ENCODE measurements at places on chromosomes 1 and 21.

GRCh38 chr21:38734646-38735365 lies 70.9 kb upstream of the ETS2 start:
- no peak for DNase-seq

DNA sequence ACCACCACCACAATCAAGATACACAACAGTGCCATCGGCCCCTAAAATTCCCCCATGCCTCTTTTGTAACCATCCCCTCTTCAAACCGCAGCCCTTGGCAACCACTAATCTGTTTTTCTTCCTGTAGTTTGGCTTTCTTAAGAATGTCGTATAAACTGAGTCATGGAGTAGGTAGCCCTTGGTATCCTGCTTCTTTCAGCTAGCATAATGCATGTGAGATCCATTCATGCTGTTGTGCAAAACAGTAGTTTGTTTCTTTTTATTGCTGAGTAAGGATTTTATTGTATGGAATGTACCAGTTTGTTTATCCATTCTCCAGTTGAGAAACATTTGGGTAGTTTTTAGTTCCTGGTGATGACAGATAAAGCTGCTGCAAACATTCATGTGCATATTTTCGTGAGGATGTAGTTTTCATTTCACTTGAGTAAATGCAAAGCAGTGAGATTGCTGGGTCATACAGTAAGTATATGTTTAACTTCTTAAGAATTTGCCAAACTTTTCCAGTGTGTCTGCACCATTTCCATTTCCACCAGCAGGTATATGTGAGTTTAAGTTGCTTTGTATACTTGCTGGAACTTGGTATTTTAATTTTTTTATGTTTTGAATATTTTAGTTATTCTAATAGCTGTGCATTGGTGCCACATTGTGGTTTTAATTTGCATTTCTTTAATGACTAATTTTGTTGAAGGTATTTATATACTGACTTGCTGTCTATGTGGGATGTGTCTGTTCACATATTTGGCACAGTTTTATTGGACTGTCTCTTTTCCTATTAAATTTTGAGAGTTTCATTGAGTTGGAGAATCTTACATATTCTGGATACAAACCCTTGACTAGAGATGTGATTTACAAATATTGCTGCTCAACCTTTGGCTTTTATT lies 148.4 kb upstream of the MAP1LC3C start:
- DNase-seq, result peak; percentile 67

DNA sequence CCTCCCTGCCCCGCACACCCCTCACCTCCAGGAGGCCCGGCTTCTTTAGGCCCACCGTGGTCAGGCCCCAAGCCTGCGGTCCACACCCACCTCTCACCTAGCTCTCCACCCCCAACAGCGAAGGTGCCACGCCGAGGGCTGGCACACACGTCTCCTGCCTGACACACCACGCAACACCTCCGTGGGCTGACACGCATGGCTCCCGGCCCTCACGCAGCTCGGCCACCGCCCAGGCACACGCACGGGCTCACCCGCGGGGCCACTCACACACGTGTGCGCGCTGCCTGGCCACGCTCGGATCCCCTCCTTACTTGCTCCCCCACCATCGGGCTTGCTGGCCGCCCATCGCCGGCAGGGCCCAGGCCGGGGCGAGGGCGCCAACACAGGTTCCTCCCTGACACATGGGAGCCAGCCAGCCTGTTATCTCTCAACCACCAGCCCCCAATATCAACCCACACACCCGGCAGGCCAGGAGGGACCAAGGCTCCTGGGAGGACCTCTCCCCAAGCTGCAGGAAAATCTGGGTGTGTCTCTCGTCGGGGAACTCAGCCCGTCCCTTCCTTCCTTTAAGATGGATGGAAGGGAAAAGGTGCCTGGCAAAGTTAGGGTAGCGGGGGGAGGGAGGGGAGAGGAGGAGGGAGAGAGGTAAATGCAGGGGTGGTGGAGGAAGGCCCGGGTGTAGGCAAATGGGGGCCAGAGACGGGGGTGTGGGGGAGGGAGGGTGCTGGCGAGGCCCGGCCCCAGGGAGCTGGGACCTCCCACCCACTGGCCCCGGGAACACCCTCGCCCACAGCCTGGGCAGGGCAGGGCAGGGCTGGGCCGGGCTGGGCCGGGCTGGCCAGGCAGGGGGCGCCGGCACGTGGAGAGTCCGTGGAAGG lies 546 bp downstream of the ELOVL1 start:
- DNase-seq, result no peak

DNA sequence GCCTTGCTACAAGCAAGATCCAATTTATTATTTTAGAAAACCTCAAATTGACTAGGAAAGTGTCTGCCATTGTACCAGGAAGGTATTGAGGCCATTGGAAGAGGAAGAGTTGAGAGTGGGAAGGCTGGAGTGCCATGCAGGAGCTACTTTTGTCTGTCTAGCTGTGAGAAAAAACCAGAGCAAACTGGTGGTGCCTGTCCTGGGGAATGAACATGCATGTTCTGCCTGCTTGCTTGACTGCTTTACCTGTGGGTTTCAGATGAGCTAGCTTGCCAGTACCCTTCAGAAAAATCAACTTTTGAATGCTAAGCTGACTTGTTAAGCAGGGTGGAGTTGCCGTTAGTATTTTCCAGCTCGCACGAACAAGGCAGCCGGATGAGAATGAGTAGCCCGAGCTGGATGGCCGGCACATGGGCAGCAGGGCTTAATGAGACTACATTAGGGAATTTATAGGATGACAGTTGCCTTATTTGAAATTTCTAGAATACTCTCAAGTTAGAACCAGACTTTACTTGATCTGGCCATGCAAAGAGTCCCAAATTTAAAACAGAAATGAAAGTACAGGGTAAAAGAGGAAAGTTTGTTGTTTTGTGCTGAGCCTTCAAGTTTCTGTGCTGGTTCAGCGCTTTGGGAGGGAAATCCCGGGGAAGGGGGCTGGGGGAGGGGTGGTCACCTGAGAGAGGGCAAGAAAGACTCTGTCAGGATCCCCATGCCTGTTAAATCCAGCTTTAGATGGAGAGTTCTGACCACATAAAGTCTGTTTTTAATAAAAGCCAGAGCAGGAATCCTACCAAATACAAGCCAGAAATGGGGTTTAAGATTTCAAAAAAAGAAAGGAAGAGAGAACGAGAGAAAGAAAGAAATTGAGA lies 29.6 kb upstream of the C1orf105 start:
- DNase-seq, result no peak

- DNase-seq, result peak; percentile 98
Measured at GRCh38 chr1:233113009-233113879, 162.8 kb downstream of the NTPCR start.

DNA sequence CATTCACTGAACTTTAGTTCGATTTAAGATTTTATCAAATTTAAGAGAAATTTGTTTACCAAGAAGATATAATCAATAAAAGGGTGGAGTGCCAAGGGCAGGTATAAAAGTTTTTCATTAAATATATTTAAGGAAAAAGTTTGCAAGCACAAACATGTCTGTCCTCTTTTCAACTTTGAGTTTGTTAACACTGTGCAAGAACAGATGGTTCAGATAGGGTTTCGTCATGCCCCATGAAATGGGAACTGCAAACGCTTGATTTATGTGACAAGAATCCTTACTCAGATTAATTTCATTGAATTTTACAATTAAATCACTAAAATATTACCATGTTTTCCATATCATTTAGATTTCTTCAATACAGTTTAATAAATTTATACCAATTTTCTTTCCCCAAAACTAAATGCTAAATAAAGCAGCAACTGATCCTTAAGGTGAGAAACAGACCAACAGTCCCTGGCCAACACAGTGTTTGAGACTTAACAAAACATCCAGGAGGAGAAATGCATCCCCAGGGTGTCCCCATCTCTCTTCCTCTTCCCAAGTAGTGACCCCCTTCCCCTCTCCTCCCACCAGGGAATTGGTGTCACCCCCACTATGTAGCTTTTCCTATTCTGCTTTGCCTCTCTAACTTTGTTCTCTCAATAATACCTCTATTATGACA lies 292.9 kb downstream of the LTN1 start:
- no peak for DNase-seq
